ENCODE measurements at places on chromosomes 12 and 14. TPM values are rescaled to one million over a fixed set of nuclear protein-coding genes. Genes with fewer than 3 reads are reported as not detected.

- H3K4me3 ChIP-seq, result no peak overlapping the region
- no peaks in the 10 kb centered on the region for H3K4me1 ChIP-seq
- DNase-seq, result peak; percentile 43
- H3K27me3 ChIP-seq, result peaks cover 34% of the 10 kb centered on the region
These were observed 179.9 kb downstream of the ADCK1 start for GRCh38 chr14:77979666-77980351.

GRCh38 chr14:56219666-56220413 is 101.6 kb downstream of the PELI2 start:
- no peaks in the 10 kb centered on the region for H3K36me3 ChIP-seq
- H3K4me1 ChIP-seq, result peaks cover 9% of the 10 kb centered on the region
- H3K27me3 ChIP-seq, result peaks cover 55% of the 10 kb centered on the region
- H3K4me3 ChIP-seq, result no peak overlapping the region
- H3K27ac ChIP-seq, result no peak overlapping the region

GRCh38 chr12:56117778-56118687 is at the start of gene ZC3H10:
ZC3H10 (plus strand) TSS chr12:56118266; CDS start chr12:56120563, 2,297 bp downstream.
- no peaks in the 10 kb centered on the region for H3K27me3 ChIP-seq
- H3K4me1 ChIP-seq, result peaks cover 28% of the 10 kb centered on the region
- peaks cover 3% of the 10 kb centered on the region for H3K36me3 ChIP-seq
- H3K27ac ChIP-seq, result peak within 1 kb of the TSS; percentile 96
- peak within 1 kb of the TSS; percentile 93 for H3K4me3 ChIP-seq

The TEX52 gene
- not detected for total RNA-seq

The DAO gene
- total RNA-seq, result not detected

Measured in cardiac muscle cell (in vitro differentiated cells and primary cell).